DMS79 treated with DMSO at 0.1 percent for 48 hours (cell line): ENCODE measurements at places on chromosomes 2 and 18.

- no peak for DNase-seq
Measured at GRCh38 chr2:222049946-222050345, 248.9 kb downstream of the PAX3 start.

- DNase-seq = no peak
Measured at GRCh38 chr2:170498619-170499018, 216.5 kb upstream of the SP5 start.

GRCh38 chr18:30163573-30163972, 879.0 kb downstream of the DSC3 start:
- no peak for DNase-seq

DNA sequence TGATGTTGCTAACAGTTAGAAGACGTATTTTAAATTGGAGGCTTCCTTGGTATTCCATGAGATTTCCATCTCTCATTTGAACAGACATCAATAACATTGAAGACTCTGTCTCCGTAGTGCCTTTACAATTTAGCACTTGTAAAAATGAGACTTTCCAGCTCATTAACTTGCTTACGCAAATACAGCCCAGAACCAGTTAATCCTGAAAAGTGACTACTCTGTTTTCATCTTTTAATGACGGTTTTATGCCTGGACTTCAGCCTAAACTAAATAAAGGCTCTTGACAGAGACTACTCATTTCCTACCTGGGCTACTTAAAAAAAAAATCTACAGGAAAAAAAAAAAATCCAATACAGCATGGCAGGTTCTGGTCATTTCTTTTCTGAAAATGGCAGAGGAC, 148.6 kb downstream of the LRATD1 start:
- DNase-seq = peak; percentile 94

- DNase-seq = no peak
Measured at GRCh38 chr2:237118561-237119155, 33.0 kb downstream of the COPS8 start.

DNA sequence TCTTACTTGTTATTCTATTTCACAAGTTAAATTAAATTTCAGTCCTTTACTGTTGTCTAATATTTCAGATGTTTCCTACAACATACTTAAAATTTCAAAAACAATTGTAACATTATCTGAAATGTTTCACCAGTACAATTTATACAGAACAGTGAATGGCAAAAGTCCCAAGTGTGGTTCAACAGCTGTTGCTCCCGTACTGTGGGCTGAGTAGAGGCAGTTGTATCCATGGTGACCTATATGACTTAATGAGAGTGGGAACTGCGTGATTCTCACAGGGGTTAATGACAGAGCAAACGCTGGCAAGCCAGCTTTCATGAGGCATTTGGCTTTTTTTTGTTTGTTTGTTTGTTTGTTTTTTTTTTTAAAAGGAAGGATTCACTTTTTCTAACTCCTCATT, 5.3 kb upstream of the PLCL1 start:
- DNase-seq = no peak

DNA sequence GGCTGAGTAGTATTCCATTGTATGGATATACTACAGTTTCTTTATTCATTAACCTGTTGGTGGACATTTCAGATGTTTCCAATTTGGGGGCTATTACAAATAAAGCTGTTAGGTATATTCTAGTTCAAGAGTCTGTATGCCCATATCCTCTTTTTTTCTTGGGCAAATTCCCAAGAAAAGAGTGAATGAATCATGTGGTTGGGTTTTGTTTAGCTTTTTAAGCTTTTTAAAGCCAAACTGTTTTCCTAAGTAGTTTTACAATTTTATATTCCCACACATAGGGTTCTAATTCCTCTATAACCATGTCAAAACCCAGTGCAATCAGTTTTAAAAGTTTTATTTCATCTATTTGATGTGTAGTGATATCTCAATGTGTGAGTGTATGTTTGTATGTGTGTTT, 44.9 kb upstream of the BAZ2B start:
- DNase-seq = no peak

DNA sequence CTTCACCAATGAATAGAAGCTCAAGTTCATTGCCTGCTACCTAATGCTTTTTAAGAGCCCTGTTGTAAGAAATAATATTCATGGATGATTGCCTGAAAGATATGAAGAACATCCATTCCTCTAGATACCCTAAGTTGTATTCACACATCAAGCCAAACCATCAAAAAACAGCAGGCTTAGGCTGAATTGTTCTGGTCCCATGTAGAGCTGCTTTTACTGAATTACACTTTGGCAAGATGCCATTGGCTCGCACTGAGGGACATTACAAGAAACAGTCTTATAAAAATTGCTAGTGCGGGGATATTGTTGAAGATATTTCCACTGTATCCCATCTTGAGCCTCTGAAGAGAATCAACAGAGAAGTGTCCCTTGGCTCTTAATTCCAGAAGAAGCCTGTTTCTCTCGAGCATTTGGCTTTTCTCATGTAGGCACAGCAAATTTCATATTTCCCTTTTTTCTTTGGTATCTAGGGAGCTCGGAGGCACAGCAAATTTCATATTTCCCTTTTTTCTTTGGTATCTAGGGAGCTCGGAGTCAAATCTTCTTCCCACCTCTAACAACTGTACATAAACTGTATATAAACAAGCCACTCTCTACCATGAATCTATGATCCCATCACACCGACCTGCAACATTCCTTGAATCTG, 107.5 kb downstream of the COLEC12 start:
- no peak for DNase-seq

GRCh38 chr18:48749768-48750167, 201.0 kb downstream of the SMAD7 start:
- DNase-seq = no peak

DNA sequence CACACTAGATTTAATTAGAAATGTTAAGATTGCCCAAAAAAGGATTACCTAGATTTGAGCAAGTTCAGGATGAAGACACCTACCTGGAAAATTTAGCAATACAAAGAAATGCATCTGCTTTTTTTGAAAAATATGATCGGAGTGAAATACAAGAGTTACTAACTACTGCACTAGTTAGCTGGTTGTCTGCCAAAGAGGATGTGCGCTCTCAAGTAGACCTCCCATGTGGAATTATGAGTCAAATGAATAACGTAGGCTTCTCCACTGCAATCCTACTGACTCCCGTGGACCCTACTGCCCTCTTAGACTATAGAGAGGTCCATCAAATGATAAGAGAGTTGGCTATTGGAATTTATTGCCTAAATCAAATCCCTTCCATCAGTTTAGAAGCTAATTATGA, 2.0 kb downstream of the ANKAR start:
- no peak for DNase-seq

GRCh38 chr18:28714498-28714897, 537.6 kb upstream of the CDH2 start:
- no peak for DNase-seq

- peak; percentile 77 for DNase-seq
Measured at GRCh38 chr2:236892721-236893120, 193.0 kb upstream of the COPS8 start.

- DNase-seq = no peak
Measured at GRCh38 chr2:230881840-230882239, 17.1 kb downstream of the ITM2C start.

GRCh38 chr18:3901811-3902210, 451.8 kb downstream of the TGIF1 start:
- DNase-seq = peak; percentile 68
